Hippocampal formation (tissue), 2 donors: ENCODE measurements at places on chromosomes 4 and X.

GRCh38 chrX:119118780-119119395 lies 8.7 kb downstream of the KIAA1210 start:
- DNase-seq = no peak

DNA sequence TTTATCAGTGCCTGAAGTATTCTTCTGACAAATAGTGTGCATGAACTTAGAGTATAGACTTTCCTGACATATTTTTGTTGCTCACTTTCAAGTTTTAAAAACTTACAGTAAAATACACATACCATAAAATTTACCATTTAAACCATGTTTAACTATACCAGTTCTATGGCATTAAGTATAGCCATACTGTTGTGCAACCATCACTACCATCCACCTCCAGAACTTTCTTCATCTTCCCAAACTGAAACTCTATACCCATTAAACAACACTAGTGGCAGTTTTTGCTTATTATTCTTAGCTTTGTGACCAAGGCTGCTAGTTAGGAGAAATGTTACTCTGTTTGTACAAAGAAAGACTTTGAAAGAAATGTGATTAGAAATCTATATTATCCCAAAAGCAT lies 25.8 kb downstream of the ATP7A start:
- DNase-seq = no peak

GRCh38 chr4:180314972-180315371 lies 1928.2 kb upstream of the TENM3 start:
- DNase-seq = no peak

DNA sequence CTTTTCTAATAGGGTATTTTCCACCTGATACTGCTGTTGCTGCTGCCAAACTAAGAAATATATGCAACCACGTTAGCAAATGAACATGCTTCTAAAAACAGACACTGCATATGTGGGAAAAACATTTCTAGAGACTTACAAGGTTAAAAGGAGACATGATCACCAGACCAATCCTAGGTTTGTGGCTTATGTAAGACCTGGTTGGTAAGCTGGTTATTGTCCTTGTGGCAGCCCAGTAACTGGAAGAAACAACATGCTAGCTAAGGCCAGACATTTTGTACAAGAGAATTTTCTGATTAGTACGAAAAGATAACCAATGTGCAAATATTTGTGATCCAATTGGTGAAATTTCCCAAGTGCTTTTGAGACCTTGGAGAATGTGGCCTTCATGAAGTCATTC lies 112.0 kb downstream of the AFF2 start:
- no peak for DNase-seq

- DNase-seq = no peak
Observed at GRCh38 chr4:84632092-84632491, 49.2 kb downstream of the CDS1 start.

GRCh38 chr4:63607169-63607872 lies 801.9 kb downstream of the TECRL start:
- no peak for DNase-seq
